ENCODE measurements at places on chromosomes 3 and 15.

GRCh38 chr3:113147681-113148261, 63.6 kb upstream of the BOC start:
- no peak for DNase-seq

DNA sequence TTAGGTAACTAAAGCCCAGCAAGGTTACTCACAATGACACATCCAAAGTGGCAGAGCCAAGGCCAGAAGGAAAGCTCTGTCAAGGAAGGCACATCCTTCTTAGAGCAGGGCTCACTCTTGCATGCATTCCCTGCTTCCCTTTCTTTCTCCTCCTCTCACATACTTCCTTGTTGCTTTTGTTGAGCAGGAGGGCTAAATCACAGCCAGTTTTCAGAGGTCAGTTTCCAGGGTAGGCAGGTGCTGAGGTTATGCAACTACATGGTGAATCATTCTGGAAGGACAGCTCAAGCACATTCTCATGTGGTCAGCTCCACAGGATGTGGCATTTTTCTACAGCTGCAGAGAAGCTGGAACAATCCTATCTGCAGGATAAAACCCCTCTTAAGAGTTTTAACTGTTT, 275.6 kb downstream of the ZNF621 start:
- DNase-seq = no peak

- peak; percentile 49 for DNase-seq
Observed at GRCh38 chr3:42499478-42499871, 3.0 kb upstream of the VIPR1 start.

DNA sequence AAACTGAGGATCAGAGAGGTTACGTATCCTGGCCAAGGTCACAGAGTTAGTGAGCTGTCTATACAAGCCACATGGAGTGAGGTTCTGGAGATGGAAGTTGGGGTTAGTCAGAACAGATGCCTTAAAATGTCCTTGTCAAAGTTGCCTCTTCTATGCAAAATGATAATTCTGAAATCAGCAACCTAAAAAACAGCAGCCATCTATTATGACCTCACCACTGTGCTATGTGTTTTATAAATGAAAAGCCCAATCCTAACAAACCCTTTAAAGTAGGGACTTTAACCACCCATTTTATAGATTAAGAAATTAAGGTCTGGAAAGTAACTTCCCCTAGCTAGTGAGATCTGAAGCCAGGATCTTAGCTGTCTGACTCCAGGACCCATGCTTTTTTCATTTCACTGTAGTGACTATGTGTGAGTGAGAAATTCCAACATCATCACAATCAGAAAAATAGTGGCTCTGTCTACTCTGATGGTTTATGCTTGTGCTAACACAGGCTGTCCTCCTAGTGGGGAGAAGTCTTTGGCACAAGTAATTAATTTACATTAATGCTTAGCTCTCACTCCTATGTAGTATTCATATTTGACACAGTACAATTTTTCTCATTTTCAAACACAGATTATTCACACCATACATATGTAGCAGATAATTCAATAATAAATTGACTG, 143.6 kb downstream of the ANO10 start:
- DNase-seq = no peak

- DNase-seq = no peak
Observed at GRCh38 chr3:57783186-57784088, 27.3 kb downstream of the SLMAP start.

GRCh38 chr3:62025913-62026312, 347.4 kb downstream of the FEZF2 start:
- no peak for DNase-seq

Measured in activated effector memory CD4-positive, alpha-beta T cell treated with anti-CD3 and anti-CD28 coated beads, Interleukin-2, amount 50 U/mL, for 16 hours (primary cell).